ENCODE measurements at places on chromosomes 1 and 21.

DNA sequence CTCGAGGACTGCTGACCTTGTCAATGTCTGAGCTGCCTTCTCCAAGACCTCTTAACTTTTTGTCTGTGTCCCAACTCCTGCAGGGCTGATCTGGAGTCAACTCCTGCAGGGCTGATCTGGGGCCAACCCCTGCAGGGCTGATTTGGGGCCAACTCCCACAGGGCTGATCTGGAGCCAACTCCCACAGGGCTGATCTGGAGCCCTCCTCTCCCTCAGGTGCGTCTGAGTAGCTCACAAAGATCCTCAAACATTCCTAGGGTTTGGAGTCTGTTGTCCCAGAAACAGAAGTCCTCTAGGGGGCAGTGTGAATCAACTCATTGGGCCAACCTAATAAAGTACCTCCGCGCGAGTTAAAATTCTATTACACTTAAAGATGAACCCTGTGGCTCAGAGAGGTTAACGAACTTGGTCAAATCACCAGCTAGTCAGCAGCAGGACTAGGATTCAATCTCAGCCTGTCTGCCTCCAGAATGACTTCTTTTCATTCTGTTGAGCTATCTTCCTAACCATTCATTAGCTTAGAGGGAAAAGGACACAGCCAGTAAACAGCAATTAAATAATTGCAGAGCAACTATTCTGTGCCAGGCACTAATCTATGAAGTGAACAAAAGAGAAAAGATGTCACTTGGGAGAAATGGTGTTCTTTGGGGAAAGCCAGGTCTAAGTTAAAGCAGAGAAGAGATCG is 17.2 kb upstream of the RLF start:
- DNase-seq, result no peak

DNA sequence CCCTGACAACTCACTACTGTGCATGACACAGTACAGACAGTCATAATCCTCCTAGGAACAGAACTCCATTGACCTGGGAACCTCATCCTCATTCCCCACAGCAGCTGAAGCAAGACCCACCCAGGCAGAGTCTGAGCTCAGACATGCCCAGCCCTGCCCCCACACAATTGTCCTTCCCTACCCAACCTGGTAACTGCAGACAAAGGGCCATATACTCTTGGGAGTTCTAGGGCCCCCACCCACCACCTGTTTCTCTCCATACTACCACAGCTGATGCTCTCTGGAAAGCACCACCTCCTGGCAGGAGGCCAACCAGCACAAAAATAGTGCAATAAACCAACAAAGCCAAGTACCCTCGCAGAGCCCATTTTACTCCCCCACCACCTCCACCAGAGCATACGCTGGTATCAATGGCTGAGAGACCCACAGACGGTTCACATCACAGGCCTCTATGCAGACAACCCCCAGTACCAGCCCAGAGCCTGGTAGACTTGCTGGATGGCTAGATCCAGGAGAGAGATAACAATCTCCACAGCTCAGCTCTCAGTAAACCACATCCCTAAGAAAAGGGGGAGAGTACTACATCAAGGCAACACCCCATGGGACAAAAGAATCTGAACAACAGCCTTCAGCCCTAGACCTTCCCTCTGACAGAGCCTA is 159.7 kb upstream of the CXADR start:
- DNase-seq, result no peak

DNA sequence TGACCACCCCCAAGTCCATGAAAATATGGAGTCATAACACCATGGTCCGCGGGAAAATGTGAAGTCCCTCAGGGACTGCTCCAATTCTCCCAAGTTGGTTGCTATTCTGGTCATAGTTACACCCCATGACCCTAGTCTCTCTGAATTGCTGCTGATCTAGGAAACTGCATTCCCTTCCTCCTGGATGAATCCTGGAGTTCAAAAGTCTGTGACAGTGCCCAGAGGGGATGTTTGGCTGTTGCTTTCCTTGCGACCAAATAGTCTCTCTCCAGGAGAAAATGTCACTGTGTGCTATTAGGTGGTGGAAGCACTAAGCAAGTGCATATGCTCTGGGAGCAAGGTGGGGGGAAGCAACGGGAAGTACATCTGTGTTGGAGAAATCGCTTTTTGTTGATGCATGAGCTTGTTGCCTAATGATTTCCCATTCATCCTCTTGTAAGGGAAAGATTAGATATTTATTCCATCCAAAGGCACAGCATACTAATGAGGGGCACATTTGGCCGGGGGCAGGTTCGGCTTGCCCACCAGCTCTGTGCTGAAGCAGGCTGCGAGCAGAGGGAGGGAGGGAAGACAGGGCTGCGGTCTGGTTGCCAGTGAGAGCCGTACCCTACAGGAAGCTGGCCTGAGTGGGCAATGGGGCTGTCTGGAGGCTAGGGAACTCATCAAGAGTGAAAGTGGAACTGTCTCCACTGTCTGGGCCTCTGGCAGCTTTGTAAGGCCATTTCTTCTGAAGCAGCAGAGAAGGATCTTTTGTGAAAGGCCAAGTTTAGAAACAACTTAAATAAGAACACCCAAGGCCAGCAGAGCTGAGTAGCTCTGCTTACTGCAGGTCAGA is 27.2 kb downstream of the SYT6 start:
- DNase-seq, result no peak

GRCh38 chr1:72137656-72138055 is 144.7 kb downstream of the NEGR1 start:
- no peak for DNase-seq

DNA sequence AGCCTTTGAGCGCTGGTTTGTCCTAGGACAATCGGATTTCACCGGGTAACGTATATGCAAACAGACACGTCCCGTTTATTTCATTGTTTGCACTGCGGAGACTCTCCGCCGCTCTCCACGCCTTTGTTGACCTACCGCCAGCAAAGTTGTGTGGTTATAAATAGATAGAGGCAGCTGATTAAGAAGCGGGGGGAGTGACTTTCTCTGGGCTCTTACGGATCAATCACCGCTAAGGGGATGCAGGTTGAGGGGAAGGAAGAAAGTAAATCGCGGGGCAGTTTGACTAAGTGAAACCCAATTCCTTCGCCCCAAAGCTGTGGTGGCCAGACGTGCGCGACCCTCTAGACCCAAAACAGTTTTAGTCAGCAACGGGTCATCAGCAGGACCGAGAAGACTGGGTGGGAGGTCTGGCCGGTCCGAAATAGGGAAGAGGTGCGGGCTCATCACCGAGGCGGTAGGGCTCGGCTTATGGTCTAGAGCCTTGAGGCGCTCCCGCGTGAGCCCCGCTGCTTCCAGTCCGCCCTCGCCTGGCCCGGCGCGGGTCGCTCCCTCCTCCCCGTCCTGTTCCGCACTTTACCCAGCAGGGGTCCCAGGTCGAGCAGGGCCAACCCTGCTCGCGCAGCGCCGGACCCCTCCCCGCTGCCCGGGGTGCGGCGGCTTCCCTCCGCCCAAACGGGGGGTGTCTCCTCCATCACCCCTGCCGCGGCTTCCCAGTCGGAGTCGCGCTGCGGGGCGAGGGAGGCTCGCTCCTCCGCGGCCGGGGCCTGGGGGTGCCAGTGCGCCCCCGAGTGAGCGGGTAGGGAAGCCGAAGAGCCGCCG is 120.8 kb upstream of the RRP15 start:
- DNase-seq, result no peak

- DNase-seq, result no peak
These were observed 117.5 kb downstream of the FOXD2 start for GRCh38 chr1:47555306-47555705.

- DNase-seq, result no peak
These were observed 207.2 kb upstream of the C1orf87 start for GRCh38 chr1:60280819-60281218.

- DNase-seq, result no peak
These were observed 64.8 kb downstream of the PRDM2 start for GRCh38 chr1:13764588-13765332.

GRCh38 chr1:61887076-61887867 is 145.0 kb downstream of the PATJ start:
- no peak for DNase-seq

DNA sequence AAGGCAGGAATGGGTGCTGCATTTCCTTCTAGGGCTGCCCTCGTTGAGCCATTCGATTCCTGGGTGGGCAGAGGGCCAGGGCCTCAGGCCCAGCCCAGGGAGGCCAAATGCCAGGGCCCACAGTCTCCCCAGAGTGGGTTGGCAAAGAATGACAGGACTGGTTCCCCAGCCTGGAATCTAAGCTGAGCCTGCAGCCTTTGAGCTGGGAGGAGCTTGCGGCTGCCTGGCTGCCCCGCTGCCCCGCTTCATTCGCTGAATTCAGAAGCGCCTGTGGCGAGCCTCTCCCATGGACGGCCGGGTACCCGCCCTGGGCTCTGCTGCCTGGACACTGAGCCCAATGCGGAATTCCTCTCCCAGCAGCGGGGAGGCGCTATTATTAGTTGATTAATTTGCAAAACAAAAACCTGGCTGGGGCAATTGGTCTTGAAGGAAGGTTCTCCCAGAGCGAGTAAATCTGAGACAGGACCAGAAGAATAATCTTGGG is 32.3 kb upstream of the TARDBP start:
- DNase-seq, result no peak

- no peak for DNase-seq
These were observed 25.1 kb upstream of the RUNX3 start for GRCh38 chr1:24955161-24955560.

- no peak for DNase-seq
These were observed 235.2 kb downstream of the DISC1 start for GRCh38 chr1:231861541-231862481.

DNA sequence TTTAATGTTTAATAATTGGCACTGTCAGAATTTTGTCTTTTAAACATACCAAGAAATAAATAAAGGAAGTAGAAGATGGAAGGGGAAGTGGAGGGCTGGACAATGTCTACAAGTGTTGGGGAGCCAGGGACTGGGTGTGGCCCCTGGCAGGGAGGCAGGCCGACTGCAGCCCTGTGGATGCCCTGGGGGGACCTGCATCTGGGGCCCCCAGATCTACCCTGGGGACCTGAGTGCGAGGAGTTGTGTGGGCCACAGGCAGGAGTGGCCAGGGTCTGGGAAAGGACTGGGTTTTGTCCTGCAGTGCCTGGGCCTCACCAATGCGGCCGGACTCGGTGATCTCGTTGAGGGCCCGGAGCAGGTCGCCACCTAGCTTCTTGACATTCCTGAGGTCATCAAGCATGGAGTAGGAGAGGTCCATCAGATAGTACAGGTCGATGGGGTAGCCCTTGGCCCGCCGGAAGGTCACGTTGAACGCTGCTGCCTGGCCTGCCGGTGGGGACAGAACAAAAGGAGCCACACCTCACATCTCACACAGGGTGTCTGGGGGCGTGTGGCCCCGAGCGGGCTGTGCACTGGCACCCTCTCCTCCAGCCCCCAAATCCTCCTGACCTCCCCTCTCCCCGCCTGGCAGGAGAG is 17.5 kb downstream of the ITGB2 start:
- no peak for DNase-seq

GRCh38 chr21:42833859-42834725 is 45.2 kb downstream of the WDR4 start:
- DNase-seq, result no peak

- DNase-seq, result no peak
These were observed 15.4 kb upstream of the ZBTB21 start for GRCh38 chr21:42025376-42026081.

GRCh38 chr1:160622501-160623226 is 24.2 kb downstream of the SLAMF1 start:
- no peak for DNase-seq

- DNase-seq, result no peak
These were observed 183.6 kb upstream of the UBE2U start for GRCh38 chr1:64019818-64020217.

DNA sequence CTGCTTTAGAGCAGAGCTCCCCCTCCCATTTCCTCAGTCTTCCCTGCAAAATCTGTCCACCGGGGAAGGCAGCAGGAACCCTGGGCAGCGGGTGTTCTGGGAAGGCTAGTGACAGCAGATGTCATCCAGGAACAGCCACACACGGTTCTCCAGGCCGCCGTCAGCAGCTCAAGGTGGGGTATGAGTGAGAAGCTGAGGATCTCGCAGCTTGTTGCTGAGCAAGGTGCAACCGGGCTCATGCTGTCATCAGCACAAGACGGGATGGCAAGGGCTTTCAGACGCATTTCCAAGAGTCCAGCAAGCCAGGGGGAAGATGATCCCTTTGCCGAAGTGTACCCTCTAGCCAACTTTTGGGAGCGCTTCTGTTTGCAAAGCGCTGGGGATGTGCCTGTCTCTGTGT is 23.0 kb upstream of the SPSB1 start:
- no peak for DNase-seq

DNA sequence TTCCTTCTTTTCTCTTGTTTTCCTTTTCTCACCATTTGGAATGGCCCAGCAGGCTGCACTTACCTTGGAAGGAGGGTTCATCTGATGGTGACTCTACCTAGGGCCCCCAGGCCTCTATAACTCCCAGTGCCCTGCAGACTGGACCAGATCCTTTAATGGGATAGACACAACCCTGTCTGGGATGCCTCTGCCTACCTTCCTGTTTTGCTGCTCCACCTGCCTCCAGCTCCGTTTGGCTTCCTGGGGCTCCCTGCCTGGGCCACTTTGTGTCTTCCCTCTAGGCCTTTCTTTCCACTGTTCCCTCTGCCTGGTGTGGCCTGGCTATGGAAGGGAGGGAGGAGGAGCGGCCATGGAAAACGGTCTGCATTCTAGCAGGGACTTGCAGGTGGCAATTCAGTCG is 7.5 kb downstream of the PCSK9 start:
- no peak for DNase-seq

DNA sequence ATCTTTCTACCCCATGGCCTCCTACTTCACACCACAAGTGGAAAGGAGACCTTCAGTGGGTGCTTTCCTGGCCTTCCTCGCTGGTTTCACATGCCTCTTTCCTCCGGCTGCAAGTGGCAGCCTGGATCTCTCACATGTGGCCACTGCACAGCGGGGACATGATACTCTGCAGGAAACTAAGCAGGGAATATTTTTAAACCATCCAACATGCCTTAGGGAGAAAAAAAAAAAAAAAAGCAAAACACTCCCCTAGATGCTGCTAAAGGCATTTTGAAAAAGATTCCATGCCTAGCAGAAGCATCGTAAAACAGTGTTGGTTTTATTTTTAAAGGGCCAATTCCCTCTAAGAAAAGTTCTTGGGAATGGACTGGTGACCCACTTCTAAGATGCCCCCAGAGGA is 12.2 kb upstream of the GJA5 start:
- DNase-seq, result no peak

DNA sequence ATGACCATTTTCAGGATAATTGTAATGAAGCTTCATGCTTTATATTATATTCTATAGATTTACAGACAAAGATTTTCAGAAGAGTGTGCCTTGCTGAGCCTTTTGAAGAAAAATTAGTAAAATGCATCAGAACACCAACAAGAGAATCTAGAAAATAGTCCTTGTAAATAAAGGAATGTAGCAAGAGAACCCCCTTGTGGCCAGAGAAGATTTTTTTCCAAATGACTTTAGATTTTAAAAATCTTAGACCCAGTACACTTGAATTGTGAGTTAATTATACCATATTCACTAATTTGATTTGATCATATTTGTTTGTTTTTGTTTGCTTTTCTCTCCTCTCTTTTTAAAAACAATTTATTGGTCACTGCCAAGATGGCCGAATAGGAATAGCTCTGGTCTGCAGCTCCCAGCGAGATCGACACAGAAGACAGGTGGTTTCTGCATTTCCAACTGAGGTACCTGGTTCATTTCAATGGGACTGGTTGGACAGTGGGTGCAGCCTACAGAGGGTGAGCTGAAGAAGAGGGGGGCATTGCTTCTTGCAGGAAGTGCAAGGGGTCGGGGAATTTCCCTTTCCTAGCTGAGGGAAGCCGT is 12.8 kb upstream of the IFI44L start:
- no peak for DNase-seq

GRCh38 chr1:8477983-8478362 is 160.1 kb downstream of the SLC45A1 start:
- DNase-seq, result no peak

GRCh38 chr1:237386362-237387143 is 344.6 kb downstream of the RYR2 start:
- DNase-seq, result no peak

- DNase-seq, result no peak
These were observed 34.8 kb downstream of the KCNQ4 start for GRCh38 chr1:40818264-40818961.
